Activated CD8-positive, alpha-beta memory T cell treated with anti-CD3 and anti-CD28 coated beads for 1 hour (primary cell): ENCODE measurements at places on chromosomes 2 and 18.
A peak's percentile ranks its signal among the peaks of the same experiment; 100 is the strongest.

DNA sequence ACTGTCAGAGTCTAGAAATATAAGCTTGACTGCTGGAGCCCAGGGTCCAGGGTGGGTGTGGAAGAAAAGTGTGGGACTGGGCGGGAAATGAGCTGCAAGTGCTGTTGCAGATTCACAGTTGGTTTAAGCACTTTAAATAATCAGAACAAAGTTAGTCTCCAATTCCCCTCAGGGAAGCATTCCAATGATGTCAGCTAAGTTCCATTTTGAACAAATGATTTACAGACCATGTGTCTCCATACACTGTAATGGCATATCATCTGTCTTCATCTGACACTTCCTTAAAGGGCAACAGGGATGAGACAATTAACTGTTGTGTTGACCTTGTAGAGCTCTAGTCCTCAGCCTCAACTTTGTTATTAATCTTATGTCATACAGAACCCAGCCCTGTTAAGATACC is 31.5 kb upstream of the REG3A start:
- no peak for DNase-seq

GRCh38 chr2:65715323-65715722 is 282.9 kb upstream of the SPRED2 start:
- DNase-seq: no peak

GRCh38 chr2:37851428-37851827 is 73.7 kb upstream of the RMDN2 start:
- no peak for DNase-seq

- no peak for DNase-seq
Observed at GRCh38 chr2:183284606-183285005, 160.4 kb downstream of the NUP35 start.

DNA sequence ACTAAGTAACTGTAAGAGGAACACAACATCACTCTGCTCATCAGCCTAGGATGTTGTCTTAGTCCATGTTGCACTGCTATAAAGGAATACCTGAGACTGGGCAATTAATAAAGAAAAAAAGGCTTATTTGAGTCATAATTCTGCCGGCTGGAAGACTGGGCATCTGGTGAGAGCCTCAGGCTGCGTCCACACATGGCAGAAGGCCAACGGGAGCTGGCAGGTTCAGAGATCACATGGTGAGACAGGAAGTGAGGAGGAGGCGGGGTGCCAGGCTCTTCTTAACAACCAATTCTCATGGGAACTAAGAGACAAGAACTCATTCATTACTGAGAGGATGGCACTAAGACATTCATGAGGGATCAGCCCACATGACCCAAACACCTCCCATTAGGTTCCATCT is 46.8 kb downstream of the EPG5 start:
- no peak for DNase-seq

DNA sequence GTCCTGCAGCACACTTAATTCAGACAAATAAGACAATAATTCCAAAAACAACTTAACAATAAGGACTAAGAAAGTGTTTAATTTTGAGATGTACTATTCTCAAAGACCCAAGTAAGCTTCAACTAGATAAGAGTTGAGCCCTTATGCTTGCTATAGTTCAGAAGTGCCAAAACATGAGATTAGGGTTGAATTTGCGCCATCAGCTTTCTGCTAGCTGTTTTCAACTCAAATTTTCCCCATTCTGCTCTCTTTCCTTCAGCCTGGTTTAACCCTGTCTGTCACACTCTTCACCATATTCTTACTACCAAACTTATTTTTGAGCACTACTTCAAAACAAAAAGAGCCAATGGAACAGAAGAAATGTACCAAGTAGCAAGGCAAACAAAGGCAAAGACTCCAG is 4.1 kb downstream of the NFE2L2 start:
- DNase-seq: no peak

GRCh38 chr2:149226790-149227189 is 103.6 kb upstream of the LYPD6 start:
- DNase-seq: no peak

DNA sequence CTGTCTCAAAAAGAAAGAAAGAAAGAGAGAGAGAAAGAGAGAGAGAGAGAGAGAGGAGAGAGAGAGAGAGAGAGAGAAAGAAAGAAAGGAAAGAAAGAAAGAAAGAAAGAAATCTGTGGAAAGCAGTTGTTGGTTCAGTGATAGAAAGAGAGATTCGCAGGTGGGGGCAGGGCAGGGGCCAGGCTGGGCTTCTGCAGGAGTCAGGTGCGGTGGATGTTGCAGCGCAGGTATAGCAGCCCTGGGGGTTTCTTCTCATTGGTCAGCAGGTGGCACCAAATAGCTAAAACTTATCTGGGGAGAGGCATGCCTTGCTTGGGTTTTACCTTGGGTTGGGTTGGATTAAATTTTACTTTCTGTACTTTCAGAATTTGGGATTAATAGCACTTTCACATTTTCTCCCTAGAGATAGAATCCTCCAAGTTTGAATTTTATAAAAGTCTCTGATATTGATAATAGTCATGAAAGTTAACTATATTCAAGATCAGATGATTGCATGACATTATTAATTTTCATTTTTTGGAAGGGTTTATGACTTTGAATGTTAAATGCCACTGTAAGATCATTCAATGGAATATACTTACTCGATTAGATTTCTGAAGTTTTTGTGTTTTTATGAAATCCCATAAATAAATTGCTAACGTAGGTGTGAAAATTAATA is 66.6 kb downstream of the SPTBN1 start:
- peak; percentile 39 for DNase-seq

DNA sequence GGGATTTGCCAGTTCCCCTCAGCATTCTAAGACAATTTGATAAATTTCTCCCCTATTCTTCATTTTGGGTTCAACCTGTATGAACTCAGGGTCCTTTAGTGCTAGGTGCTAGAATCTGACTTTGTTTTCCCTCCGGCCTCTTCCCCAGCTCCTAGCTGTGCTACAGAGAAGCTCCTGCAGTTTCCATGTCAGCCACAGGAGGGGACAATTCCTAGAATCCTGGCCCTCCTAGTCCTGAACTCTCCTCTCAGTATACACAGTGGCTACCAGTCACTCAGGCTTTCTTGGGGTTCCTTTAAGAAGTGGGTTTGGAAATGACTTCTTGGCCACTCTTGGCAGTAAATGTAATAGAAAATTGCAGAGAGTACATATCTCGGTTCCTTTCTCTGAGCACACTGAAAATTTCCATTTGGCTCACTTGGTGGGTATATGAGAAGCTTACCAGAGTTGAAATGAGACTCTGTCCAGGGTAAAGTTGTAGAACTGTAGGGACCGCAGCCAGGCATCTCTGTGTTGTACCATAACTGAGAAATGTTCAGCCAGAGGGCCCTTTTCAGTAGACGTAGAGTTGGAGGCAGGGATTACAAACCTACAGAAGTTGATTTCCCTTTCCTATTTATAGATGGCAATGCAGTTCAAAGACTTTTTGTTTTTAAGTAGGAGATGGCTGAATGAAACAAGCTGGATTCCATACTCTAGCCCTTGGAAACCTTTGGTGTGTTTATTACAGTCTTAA is 5.0 kb upstream of the CHST10 start:
- DNase-seq: no peak

DNA sequence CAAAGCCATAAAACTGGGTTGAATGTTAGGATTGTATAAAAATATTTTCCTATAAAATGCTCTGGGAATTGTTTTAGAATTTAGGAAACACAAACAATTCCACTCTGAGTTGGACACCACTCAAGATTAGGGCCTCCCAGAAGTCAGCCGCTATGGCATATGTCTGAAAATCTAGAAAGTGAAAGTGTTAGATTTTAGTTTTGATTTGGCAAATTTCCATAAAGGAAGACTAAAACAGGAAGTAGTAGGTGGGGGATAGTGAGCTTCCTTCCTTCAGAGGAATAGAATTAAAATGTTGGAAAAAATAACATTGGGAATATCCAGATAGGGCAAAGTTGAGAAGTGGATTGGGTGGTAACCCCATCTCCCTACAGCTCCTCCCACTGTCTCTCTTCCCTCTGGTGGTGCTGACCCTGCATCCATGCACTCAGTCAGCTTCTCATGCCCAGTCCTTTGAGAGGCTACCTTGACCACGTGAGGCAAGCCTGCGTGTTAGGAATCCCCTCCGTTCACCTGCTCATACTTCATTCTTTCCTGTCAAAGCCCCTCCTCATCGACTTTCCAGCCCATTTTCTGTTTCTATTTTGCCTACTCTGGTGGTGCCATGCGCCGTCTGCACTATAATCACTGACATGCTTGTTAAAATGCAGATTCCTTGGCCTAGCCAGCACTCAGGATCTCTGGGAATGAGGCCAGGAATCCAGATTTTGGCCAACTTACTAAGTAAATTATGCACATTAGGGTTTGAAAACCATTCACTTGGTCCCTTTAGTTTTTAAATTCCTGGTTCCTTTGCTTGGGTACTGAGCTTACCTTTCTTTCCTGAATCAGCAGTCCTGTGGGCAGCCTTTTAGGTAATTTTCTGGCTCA is 83.5 kb downstream of the POLE4 start:
- no peak for DNase-seq

- DNase-seq: no peak
Observed at GRCh38 chr2:1675633-1676032, 68.7 kb downstream of the PXDN start.

- no peak for DNase-seq
Observed at GRCh38 chr2:32715981-32716380, 88.1 kb downstream of the TTC27 start.

GRCh38 chr2:103959174-103960128 is 894.5 kb upstream of the POU3F3 start:
- DNase-seq: no peak

- DNase-seq: no peak
Observed at GRCh38 chr18:12776821-12777471, 74.1 kb downstream of the PSMG2 start.

DNA sequence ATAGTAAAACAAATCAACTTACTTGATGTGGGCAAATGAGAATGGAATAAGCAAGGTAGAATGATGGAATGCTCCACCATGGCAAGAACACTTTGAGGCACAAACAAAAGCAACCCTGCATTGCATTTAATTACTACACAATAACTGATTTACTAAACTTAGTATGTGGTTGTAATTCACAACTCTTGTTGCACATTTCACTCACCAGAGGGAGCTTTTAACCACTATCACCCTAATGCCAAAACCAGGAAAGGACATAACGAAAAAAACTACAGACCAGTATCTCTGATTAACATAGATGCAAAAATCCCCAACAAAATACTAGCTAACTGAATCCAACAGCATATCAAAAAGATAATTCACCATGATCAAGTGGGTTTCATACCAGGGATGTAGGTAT is 659.8 kb downstream of the CPS1 start:
- no peak for DNase-seq

GRCh38 chr2:100666996-100667395 is 104.2 kb downstream of the PDCL3 start:
- DNase-seq: no peak

GRCh38 chr2:161036926-161037325 is 123.3 kb upstream of the TANK start:
- DNase-seq: no peak

- no peak for DNase-seq
Observed at GRCh38 chr18:3442919-3443318, 7.1 kb upstream of the TGIF1 start.

GRCh38 chr2:141038341-141038740 is 1092.5 kb downstream of the LRP1B start:
- no peak for DNase-seq

DNA sequence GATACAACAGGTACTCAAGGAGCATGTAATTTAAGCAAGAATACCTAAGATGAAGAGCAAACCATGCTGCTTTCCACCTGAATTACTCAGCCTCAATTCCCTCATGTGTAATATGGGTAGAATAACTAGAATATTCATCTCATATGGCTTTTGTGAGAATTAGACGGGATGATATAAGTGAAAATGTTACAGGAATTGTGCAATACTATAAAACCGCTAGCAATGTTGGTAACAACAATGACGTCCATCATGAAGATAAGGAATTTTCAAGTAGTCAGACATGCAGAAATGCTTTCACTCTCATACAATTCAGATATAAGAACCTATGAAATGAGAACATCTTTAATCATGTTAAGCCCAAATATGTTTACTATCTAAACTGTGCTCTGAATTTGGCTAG is 2106.6 kb upstream of the CELF4 start:
- DNase-seq: no peak

GRCh38 chr18:32772581-32773381 is at the start of gene KLHL14:
Gene KLHL14, minus strand, starts transcription at chr18:32773023. Its CDS starts 2,432 bp downstream, at chr18:32770591.
- DNase-seq: no peak
